ENCODE measurements at places on chromosomes 12 and 14. TPM values are rescaled to one million over a fixed set of nuclear protein-coding genes. Genes with fewer than 3 reads are reported as not detected.

GALNT9 gene
- total RNA-seq = 2.2 TPM

GRCh38 chr12:105561546-105562198 lies 231.2 kb downstream of the C12orf75 start:
- DNase-seq = no peak

DIO2 gene
- total RNA-seq = 9.3 TPM

GRCh38 chr12:50924131-50924438 lies 28.3 kb upstream of the HIGD1C start:
- no peak for DNase-seq

DNA sequence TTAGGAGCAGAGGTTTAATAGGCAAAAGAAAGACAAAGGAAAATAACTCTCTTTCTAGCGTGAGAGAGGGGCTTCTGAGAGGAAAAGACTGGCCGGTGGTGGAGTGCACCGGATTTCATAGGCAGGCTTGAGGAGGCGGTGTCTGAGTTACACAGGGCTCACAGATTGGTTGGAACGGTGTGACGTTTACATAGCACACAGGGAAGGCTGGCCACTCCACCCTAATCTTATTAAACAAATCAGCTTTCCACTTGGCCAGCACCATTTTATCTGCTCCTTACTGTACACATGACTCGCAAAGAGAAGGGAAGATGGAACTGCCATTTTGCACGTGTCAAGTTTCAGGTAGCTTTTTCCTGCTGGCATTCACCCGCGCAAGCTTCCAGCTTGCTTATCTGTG lies 587.7 kb downstream of the RPL10L start:
- peak; percentile 6 for DNase-seq

SRRM4 gene
- 0.08 TPM for total RNA-seq

DNA sequence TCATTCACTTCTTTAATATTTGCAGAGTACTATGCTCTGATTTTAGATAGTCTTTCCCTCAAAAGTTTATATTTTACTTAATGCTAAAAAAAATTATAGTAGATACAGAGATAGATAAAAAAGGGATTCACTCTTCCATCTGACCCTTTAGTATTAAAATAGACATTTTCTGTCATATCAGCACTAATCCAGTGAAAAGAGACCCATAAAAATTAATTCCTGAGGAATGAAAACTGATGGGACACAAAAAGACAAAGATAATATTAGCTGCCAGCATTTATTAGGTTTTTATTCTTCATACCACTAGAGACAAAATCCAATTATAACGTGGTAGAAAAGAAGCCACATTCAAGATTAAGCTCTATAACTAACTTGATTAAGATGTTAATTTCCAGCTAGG lies 45.3 kb downstream of the SOS2 start:
- no peak for DNase-seq

- no peak for DNase-seq
Observed at GRCh38 chr12:119235197-119235751, 56.5 kb downstream of the HSPB8 start.

GLI1 gene
- 5.9 TPM for total RNA-seq

- no peak for DNase-seq
Observed at GRCh38 chr12:1262011-1262410, 271.0 kb downstream of the ERC1 start.

GRCh38 chr14:30849354-30849753 lies 25.0 kb upstream of the COCH start:
- DNase-seq = no peak
